ENCODE measurements at places on chromosomes 6 and 20. TPM values are rescaled to one million over a fixed set of nuclear protein-coding genes. Genes with fewer than 3 reads are reported as not detected.
A peak's percentile ranks its signal among the peaks of the same experiment; 100 is the strongest.

DNA sequence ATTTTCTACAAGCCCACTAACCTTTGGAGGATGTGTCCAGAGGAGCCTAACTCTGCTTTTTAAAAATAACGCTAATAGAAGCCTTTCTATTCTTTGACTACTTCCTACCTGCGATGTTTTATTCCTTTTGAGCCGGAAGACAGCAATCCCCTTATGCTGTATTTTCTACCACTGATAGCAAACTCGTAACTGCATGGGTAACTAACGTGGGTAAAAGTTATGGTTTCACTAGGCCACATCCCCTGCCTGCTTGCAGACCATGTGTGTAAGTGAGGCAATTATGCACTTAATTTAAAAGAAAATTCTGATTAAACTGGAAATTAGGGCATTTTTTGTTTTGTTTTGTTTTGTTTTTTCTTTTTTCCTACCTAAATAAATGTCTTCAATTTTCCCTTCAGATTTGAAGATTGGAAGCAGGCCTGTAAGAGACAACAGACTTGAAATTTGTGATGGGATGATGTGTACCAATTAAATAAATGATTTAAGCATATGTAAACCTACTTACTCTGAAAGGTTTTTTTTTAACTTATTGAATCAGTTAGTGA, 931 bp downstream of the UFL1 start:
- no peak for DNase-seq

- no peak for DNase-seq
Measured at GRCh38 chr6:159512571-159512970, 180.5 kb downstream of the SOD2 start.

DNA sequence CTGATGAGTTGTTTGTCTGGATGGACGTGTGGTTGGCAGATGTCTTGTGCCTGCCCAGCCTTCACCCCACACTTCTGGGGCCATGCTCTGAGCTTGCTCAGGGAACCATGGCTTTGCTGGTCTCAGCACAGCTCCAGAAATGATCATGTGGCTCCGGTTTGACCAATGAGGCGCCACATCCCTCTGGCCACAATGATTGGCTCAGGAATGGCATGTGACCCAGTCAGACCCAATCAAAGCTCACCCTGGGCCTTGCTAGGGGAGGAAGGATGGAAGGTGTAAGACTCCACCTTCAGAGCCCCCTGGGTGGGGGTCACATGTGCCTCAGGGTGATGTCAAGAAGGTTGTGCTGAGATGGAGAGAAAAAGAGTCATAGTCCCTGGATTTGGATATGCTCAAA, 281.6 kb upstream of the SULF2 start:
- DNase-seq, result no peak

GRCh38 chr6:132495604-132496079, 17.3 kb downstream of the STX7 start:
- DNase-seq, result no peak

GRCh38 chr6:52499026-52499425, 77.8 kb downstream of the TRAM2 start:
- no peak for DNase-seq

- DNase-seq, result no peak
Measured at GRCh38 chr6:128067446-128068118, 166.7 kb upstream of the THEMIS start.

GRCh38 chr20:54127855-54128574, 45.8 kb downstream of the CYP24A1 start:
- no peak for DNase-seq

DNA sequence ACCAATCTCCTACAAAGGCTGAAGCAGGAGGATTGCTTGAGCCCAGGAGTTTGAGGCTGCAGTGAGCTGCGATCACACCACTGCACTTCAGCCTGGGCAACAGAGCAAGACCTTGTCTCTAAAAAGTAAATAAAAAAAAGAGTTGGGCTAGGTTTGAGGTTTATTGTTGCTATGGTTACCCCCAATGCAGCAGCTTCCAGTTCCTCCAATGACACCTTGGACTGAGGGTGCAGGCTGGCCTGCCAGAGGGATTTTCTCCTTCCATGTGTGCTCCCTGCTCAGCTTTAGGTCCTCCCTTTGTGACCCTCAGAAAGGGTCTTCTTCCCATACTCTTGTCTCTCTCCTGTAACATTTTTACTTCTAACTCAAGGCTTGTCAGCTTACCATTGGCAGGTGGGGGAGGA, 10.6 kb upstream of the TBC1D20 start:
- DNase-seq, result no peak

- DNase-seq, result no peak
Measured at GRCh38 chr6:157213907-157214565, 109.3 kb downstream of the TMEM242 start.

DNA sequence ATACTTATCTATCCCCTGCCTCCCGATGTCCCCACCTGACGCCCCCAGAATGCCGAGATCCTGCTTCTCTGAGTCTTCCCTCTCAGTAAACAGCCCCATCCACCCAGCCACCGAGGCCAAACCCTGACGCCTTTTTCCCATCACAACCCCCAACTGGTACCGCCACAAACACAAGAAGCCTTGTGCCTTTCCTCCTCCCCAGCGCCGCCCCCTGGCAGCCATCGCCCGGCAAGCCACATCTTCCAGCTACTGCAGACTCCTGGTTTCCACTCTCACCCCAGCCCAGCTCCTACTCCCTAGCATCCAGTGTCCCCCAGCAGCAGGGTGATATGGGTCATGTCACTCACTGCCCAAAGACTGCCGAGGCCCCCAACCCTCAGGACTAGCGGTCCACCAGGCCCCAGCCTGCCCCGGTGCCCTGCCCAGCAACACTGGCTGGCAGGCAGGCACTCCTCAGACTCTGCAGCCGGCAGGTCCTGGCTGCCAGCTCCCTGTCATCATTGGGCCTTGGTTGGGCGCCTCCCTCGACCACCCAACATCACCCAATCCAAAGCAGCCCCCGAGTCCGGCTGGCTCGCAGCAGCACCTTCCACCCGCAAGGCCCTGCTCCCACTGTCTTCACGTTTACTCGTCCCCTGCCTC, 11.2 kb downstream of the TCFL5 start:
- no peak for DNase-seq

DNA sequence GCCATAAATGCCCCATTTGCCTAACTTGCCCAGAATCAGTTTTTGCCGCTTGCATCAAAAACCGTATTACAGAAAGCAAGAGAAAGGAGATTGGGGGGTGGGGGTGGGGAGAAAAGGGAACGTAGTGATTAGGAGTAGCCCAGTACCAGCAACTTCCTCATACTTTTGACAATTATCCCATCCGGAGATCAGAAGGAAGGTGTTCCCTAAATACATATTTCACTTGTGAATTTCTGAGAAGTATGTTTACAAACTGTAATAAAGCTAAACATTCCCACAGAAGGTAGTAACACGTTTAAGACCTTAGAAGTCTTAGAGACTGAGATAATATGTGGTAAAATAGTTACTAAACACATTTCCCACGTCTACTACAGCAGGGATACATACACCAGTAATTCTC, 14.5 kb downstream of the PREP start:
- no peak for DNase-seq

- DNase-seq, result no peak
Measured at GRCh38 chr20:33882481-33882880, 71.3 kb downstream of the CHMP4B start.

DNA sequence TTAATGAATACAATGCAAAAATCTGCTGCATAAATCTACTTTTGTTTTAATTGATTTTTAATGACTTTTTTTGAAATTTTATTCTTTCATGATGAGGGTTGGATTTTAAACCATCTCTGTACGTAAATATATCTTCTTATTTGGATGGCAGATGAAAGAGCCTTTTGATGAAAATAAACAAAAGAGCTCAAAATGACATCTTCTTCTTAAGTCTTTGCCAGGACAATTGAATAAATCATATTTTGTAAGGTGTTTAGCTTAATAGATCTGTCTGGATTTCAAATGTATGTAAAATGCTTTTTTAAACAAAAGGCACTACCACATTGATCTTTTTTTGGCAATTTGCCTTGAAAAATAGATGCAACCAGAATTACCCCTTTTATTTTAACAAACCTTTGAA, 39.3 kb downstream of the KIF6 start:
- DNase-seq, result no peak

DNA sequence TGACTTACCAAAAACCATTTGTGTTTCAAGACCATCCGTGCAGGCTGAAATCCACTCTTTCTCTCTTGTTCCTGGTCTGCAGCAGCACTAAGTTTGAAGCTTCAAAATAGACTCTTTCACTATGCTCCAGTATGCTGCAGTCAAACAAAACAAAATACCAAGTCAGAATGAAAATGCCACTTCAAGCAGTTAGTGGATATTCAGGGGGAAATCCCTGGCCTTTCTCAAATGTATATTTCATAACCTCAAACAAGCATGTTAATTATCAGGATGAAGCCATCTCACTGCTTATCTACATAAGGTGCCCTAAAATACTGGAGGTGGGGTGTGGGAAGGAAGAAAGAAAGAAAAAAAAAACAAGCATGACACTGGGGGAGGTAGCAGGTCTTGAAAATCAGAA, 103.5 kb downstream of the ATXN1 start:
- DNase-seq, result no peak

GRCh38 chr6:87698547-87699006, 3.5 kb downstream of the AKIRIN2 start:
- no peak for DNase-seq

DNA sequence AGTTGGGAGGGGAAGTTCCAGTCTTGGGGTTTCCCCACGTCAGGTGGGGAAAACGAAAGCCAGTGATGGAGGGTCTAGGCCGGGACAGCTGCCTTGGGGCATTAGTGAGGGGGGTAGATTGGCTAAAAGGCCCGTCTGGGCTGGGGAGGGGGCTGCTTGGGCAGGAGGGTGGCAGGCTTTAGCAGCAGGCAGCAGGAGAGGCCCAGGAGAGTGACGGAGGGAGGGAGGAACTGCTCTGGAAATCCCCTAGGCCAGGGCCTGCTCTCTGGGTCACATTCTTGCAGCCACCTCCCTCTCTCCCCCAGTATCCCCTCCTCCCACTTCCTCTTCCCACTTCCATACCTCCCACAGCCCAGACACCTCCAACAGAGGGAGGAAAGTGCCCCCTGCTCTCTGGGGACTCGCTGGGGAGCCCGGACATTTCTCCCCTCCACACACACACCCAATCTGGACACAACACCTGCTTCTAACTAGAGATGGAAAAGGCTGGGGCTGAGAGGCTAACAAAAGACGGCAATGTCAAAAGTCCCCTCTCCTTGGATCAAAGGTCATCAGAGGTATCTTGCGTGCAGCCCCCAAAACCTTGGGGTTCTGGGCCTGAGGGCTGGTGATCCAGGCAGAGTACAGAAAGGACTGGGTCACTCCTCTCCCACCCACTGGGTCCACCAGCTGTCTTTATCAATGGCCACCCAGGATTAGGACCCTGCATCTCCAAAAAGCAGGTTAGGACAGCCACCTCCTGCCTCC, 1.8 kb downstream of the NFKBIE start:
- DNase-seq, result peak; percentile 51

GRCh38 chr6:41571021-41571780, 25.0 kb downstream of the FOXP4 start:
- no peak for DNase-seq

GRCh38 chr20:56987986-56988385, 278.5 kb downstream of the BMP7 start:
- DNase-seq, result no peak

- no peak for DNase-seq
Measured at GRCh38 chr20:43009532-43009931, 180.2 kb downstream of the PTPRT start.

DNA sequence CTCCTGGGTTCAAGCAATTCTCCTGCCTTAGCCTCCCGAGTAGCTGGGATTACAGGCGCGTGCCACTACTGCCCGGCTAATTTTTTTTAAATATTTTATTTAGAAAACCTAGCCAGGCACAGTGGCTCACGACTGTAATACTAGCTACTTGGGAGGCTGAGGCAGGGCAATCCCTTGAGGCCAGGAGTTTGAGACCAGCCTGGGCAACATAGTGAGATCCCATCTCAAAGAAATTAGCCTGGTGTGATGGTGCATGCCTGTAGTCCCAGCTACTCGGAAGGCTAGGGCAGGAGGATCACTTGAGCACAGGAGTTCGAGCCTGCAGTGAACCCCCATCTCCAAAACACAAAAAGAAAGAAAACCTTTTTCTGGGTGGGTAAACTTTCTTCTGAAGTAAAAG, 2.4 kb downstream of the SLC44A4 start:
- no peak for DNase-seq

Gene TREM2
- not detected for total RNA-seq

Gene TMEM200A
- total RNA-seq, result 12.4 TPM

Gene GTSF1L
- total RNA-seq, result not detected

Gene IMPG1
- not detected for total RNA-seq

Gene UNC5CL
- total RNA-seq, result 0.36 TPM

Gene DEF6
- 1.1 TPM for total RNA-seq
